ENCODE measurements at places on chromosomes 12 and 14.
A peak's percentile ranks its signal among the peaks of the same experiment; 100 is the strongest.

- ATAC-seq = no peak
Observed at GRCh38 chr14:69317102-69317755, 57.3 kb downstream of the GALNT16 start.

- ATAC-seq = peak; percentile 18
Observed at GRCh38 chr14:95503365-95504134, 12.9 kb downstream of the SYNE3 start.

GRCh38 chr14:23577004-23577681 lies 1.4 kb downstream of the JPH4 start:
- no peak for ATAC-seq

DNA sequence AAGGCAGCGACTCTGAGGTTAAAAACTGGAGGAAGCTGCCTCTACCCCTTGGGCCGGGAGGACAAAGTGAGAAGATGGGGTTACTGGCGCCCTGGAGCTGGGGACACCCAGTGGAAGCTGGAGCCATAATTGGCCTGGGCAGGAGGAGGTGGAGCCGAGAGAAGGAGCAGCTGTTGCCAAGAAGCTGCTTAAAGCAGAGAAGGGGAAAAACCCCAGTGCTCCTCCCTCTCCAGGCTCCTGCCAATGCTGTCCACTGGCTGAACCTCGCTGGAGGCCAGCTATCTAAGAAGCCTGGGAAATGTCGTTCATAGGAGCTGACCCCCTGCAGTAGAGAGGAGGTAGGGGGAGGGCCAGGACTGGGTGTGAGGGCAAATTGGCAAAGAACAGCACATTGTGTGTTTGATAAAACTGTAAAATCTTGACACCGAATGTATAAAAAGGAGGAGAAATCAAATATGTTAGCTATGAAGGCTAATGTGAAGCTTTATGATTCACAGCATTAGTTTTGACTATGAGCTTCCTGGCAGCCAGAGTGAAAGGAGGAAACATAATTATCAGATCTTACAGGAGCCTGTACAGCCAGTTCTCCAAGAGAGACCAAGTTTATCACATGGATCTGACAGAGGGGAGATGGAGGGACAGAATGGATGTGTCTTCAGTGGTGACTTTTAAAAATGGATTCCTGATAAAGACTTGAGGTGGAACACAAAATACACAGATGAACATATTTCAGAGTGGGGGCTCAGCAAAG lies 9.5 kb downstream of the HHIPL1 start:
- ATAC-seq = no peak

DNA sequence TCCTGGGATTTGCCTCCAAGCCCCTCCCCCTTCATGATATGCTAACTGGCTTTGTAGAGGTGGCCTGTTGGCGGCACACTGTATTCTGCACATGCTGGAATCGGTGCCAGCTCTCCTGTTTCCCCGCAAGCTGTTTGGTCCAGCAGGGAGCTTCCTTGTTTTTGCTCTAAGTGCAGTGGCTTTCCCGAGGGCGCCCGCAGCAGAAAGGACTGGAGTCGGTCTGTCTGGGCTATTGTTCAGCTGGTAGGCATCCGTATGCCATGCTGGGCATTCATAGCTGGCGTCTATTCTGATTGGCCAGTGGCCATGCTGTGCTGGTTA lies 88.9 kb upstream of the MED13L start:
- no peak for ATAC-seq

DNA sequence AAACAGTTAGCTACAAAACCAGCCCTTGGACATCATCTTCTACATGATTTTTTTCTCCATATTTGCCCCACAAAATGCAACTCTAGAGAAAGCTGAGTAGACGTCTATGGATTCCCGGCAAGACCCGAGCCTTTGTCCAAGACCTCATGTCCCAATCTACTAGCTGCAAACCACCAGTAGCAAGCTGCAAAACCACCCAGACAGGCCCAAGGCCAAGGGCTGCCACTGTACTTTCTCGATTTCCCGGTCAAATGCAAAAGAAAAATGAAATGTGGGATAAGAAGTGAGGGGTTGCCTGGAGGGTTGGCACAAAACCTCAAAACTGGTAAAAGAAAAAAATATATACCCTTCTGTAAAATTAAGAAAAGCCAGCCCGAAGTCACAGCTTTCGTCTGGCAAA lies 2.9 kb upstream of the SIX6 start:
- no peak for ATAC-seq

- ATAC-seq = no peak
Observed at GRCh38 chr12:38279756-38280155, 36.8 kb upstream of the ALG10B start.

DNA sequence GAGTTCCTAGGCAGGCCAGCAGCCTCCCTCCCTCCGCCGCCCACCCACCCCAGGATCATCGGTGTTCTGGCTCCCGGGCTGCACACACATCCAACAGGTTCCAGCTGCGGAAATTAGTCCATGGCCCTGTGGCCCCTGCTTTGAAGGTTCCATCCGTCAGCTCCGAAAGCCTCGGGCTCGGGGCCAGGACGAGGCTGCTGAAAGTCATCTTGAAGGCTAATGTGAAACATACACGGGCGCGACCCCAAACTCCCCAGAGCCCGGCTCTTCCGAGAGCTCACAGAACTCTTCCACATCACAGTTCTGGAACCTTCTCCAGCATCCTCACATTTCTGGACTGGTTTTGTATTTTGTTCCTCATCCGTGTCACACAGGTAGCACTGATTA lies 19.8 kb downstream of the KDM2B start:
- ATAC-seq = no peak

DNA sequence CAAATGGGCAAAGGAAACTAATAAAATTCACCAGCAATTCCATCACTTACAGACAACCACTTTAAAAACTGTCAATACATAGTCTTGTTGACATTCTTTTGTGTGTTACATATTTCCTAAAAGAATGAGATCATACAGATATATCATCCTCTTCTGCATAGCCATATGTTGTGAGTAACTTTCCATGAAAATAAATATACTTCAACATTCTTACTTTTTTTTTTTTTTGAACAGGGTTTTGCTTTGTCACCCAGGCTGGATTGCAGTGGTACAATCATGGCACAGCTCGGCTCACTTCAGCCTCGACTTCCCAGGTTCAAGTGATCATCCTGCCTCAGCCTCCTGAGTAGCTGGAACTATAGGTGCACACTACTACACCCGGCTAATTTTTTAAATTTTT lies 20.9 kb downstream of the ZC2HC1C start:
- no peak for ATAC-seq

- ATAC-seq = no peak
Observed at GRCh38 chr12:8123124-8123912, at the start of gene CLEC4A. Gene CLEC4A (plus strand): TSS chr12:8123617. CDS start chr12:8123879, 262 bp downstream.

DNA sequence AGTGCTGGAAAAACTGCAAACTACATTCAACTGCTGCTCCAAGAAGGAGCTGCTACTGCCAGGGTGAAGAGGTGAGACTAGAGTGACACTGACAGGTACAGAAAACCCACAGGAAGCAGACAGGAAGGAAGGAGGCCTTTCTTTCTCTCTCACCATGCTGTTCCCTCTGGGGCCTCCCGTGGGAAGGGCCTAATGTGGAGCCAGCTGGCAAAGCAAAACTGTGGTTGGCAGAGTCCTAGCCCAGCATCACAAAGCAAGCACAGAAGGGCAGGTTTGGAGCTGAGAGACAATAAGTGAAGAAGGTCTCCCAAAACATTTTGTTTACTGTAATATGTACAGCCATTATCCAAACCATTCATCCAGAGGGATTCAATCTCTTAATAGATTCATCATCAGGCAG lies 122.5 kb upstream of the MAX start:
- ATAC-seq = no peak

DNA sequence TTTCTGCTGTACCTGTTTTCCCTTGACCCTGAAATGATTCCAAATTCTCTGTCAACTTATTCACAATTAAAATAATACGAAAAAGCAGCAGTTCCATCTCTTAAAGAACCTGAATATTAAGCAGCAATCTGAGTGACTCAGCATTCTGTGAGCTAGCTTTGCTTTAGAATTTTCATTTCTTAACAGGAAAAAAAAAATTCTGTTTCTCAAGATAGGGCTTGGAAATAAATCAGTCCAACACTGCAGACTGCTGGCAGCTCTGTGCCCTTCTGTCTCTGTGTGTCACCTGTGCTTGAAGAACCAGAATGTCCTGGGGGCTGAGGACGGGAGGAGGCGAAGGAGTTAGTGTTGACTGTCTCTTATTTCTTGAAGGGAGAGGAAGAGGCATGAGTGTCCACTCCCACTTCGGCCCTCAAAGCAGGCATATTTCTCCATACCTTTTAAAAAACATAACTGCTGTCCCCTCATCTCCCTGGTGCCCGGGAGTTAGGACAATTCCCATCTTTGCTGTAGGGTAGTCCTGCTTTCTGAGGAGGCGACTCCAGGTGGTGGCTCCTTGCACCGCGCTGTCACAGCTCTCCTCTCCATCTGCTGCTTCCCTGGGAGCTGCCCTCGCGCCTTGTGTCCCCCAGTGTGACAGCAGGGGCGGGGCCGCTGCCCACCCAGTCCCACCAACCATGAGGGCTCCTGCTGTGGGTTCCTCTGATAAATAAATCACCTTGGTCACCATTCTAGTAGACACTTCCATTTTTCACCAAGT lies 203.1 kb downstream of the CALM1 start:
- no peak for ATAC-seq

DNA sequence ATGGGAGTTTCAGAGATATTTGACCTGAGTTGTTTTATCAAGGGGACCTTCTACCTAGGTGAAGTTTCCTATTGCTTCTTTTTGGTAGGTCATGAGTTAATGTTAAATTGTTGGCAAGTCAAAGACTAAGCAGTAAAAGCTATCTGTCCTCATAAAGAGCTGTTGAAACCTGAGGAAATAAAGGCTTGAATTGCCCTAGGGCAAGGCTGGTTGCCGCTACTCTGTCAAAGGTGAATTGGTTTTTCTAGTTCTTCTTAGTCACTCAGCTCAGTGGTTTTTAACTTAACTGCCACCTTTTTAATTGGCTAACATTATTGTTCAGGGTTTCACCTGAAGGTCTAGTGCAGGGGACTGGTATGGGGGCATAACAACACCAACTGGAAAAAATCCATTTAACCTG lies 441.6 kb upstream of the FBXO33 start:
- ATAC-seq = no peak

DNA sequence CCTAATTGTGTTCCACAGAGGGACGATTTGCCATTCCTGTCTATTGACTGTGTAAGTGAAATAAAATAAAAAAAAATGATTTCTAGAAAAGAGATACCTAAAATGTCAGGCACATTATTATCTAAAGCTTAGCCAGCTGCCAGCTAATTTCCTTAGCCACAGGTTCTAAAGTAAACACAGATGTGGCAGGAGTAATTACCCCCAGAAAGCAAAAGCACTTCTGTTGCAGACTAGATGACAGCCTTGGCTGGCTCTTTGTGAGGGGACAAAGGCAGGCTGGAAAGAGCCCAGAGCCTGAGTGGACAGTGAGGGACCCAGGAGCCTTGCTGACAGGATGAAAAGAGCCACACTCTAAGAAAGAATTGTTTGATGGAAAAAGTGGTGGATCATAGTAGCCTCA lies 418.1 kb downstream of the LRIG3 start:
- no peak for ATAC-seq

DNA sequence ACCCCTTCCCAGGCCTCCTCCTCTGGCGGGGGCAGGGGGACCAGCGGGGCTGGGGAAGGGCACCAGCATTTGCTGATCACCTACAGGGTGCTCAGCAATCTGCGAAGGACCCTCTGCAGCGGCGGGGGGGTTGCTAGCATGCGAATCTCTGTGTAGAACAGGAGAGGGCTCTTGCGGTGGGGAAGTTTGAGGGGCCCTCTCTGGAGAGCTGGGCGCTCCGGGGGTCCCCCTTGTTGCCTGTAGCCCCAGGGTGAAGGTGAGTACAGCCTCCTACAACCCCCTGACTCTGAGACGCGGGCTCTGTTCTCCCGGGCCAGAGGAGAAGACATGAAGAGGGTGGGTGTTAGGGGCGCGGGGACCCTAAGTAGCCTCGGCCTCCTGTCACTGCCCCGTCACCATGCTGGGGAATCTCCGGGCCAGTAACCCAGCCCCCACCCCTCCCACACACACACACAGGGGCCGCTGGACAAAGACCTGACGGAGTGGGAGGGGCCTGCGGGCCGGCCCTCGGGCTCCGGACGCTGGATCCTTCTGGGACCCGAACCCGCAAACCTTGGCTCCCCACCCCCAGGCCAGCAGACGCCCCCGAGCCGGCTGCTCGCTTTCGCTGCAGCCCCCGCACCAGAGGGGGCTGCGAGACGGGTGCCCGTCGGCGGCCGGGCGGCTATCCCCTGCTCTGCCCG lies 734 bp downstream of the FIGNL2 start:
- peak; percentile 9 for ATAC-seq

- no peak for ATAC-seq
Observed at GRCh38 chr14:79829405-79830166, 381.7 kb downstream of the DIO2 start.

- no peak for ATAC-seq
Observed at GRCh38 chr14:78103271-78103670, 66.9 kb upstream of the NRXN3 start.

- ATAC-seq = no peak
Observed at GRCh38 chr12:119501052-119501451, 92.5 kb upstream of the TMEM233 start.

GRCh38 chr14:20774258-20774824 lies 6.1 kb downstream of the EDDM3B start:
- ATAC-seq = no peak
